NCI-H1436 treated with DMSO at 0.1 percent for 48 hours (cell line): ENCODE measurements at places on chromosomes 12 and 14.

GRCh38 chr14:93430315-93431035 is at the start of gene UNC79:
Gene UNC79 (plus strand): TSS chr14:93430939. CDS start chr14:93431030, 91 bp downstream.
- DNase-seq: no peak

DNA sequence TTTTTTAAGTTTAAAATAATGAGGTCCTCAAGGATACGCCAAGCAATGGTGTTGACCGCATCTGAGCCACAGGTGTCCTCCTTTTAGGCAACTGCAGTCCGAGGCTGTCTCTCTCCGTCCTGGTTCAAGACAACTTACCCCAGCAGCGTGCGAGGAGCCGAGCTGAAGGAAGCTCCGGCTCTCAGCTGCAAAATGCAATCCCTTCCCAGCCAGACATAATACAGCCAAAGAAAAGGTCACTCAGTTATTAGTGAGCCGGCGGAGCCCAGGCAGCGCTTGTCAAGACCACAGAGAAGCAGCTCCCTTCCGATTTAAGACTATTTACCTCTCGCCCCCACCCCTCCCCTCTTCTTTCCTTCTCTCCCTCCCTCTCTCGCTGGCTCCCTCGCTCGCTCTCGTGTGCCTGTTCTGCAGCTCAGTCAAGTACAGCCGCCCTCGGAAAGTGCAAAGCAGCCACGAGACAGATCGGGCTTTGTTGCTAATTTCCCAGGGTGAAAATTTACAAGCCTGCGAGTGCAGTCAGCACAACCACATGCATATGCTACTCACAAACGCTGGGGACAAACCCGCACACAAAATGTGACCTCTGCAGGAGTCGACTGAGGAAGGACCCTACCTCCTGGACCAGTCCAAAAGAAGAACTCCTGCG is 363 bp upstream of the LMO3 start:
- DNase-seq: no peak

DNA sequence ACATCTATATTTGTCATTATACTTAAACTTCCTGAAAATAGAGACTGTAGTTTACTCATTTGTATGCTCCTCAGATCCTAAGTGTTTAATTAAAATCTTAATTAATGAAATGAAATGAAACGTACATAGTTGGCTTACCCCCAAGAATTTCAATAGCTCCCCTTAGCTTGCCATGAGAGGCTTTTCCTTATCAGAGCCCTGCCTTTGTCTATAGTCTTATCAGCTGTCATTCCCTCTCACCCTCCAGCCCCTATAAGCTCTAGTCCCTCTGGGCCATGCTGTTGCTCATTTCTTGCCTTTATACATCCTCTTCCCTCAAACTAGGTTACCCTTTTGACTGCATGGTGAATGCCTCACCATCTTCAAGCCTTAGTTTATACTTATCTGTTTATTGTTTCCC is 1.1 kb upstream of the RTRAF start:
- no peak for DNase-seq

DNA sequence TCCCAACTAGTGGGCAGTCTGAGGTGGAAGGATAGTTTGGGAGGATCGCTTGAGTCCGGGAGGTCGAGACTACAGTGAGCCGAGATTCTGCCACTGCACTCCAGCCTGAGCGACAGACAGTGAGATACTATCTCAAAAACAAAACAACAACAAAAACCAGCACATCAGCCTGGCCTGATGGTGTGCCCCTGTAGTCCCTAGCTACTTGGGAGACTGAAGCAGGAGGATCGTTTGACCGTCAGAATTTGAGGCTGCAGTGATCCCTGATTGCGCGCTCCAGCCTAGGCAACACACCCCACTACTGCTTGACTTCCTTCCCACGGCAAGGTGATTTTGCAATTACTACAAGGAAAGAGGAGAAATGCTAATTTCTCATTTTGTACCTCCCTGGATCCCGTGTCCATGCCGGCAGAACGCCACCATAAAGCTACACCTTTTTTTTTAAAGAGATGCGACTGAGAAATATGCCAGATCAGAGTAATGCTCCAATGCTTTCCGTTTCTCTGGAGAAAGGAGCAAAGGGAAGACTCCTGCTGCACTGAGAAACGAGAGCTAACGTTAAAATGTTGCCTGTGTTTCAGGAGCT is 672 bp upstream of the SCFD1 start:
- DNase-seq: no peak

- no peak for DNase-seq
Measured at GRCh38 chr12:77047341-77048109, 17.8 kb downstream of the E2F7 start.

DNA sequence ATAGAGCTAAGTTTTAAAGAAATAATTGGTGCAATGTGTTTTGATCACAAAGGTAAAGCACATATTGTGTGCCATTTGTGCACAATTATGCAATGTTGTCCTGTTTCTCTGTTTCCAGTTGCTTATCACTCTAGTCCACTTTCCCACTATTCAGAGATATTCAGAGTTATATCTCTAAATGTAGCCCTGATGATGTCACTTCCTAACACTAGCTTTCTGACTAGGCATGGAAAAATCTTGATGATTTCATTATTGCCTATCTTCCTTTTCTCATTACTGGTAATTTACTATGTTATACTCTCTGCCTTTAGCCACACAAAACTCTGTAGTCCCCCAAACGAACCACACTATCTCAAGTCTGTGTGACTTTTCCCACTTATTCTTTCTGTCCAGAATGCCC is 221.2 kb downstream of the TRHDE start:
- DNase-seq: no peak

GRCh38 chr14:59465316-59466135 is at the start of gene GPR135:
Gene GPR135 (minus strand): TSS chr14:59465380. CDS start chr14:59465226, 154 bp downstream.
- DNase-seq: no peak

- DNase-seq: no peak
Measured at GRCh38 chr14:70988452-70988851, 81.2 kb downstream of the PCNX1 start.

DNA sequence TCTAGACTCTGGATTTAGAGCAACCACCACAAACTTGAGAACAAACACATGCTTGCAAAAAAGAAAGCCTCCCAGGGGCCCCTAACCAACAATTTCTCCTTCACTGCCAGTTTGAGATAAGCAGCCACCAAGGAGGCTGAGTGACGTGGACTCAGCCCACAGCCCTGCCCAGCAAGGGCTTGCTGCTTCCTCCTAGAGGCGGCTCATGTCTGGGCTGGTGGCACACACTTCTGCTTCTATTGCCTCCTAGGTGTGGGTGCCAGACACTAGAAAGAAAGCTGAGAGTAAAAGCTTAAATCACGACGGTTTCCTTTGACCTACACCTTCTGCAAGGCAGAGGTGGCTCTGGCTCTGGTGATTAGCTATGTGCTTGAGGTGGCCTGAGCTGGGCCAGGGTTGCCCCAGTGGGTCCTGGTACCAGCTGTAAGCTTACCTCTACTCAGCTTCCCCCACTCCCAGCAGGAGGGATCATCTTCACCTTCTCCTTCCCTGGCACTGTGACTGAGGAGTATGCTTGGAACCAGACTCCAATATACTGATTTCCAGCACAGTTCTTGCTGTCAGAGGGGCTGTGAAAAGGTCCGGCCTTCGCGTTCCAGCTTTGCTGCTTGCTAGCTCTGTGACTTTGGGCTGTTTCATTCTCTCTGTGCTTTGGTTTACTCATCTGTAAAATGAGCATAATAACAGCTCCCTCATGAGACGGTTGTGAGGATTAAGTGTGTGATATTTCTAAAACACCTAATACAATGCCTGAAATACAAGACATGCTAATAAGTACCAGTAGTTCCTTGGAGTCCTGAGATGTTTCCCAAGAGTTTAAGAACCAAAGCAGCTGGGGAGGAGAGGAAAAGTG is 89.7 kb upstream of the PARP11 start:
- no peak for DNase-seq

- DNase-seq: no peak
Measured at GRCh38 chr12:91311081-91311480, 128.5 kb upstream of the DCN start.

DNA sequence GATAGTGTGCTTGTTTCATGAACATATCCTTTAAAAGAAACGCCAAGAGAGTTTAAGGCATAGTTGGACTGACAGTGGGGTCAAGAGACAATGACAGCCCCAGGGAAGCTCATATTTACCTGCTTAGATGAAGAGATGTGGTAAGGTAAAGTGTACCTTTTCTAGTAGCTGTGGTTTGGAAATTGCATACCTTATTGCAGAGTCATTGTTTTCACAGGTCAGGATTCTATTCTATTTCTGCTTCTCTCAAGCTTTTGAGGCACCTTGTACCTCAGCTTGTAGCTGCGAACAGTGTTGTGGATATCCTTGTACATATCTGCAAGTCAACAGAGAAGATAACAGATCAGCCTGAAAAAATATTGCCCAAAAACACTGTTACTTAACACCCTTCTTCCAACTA is 47.7 kb downstream of the ATP6V1D start:
- DNase-seq: no peak

GRCh38 chr12:78156751-78157150 is 326.1 kb downstream of the NAV3 start:
- DNase-seq: no peak

GRCh38 chr12:121775501-121775900 is 18.0 kb downstream of the RHOF start:
- DNase-seq: no peak

GRCh38 chr14:35821564-35822411 is 4.3 kb upstream of the BRMS1L start:
- no peak for DNase-seq

DNA sequence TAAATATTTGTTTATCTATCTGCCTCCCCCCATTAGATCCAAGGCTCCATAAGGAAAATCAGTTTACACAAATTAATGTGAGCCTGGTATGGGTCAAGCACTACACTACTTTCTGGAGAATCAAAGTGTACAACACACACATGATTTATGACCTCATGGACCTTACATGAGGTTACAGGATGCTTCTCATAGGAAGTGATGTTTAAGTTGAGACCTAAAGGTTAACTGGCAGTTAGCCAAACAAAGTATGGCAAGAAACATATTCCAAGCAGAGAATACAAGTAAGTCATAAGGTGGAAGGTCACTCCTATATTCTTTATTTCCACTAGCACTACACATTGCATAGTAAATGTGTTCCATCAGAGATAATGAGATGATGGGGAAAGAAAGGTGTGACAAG is 39.2 kb downstream of the OSBPL8 start:
- DNase-seq: no peak

GRCh38 chr14:37594238-37594970 is 645 bp downstream of the FOXA1 start:
- DNase-seq: peak; percentile 31

DNA sequence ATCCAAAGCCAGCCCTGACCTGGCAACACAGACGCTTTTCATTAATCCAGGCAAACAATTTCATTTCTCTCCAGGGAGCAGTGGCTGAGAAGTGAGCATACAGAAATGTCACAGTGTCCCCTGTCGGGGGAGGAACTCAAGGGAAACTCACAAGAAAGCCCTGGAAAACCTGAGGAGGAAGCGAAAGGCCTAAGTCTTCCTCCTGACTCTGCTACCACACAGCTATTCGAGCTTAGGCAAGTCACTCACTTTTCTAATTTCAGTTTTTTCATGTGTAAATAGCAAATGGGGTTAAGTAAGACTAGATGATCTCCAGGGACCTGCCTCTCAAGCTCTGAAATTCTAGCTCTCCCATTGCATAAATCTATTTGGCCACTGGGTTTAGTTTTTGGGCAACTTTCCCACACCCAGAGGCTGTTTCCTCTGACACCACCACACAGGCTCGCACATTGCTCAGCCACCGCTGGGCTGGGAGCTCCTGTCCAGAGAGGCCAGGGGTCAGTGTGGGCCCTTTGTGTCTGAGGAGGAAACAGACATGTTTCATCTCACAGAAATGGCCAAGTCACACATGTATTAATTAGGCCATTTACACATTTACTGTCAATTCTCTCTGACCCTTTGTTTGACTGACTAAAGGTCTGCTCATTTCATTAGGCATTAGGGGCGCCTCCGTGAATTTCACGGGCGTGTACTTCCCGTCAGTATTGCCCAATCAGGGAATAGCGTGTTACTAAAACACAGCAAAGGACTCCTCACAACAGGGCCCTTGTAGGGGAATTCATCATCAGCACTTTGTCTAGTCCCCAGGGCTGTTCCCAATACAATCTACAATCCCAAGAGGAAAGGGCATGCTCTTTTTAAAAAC is 9.8 kb upstream of the PNMA1 start:
- peak; percentile 9 for DNase-seq

- no peak for DNase-seq
Measured at GRCh38 chr12:2282318-2282717, 229.5 kb downstream of the CACNA1C start.

DNA sequence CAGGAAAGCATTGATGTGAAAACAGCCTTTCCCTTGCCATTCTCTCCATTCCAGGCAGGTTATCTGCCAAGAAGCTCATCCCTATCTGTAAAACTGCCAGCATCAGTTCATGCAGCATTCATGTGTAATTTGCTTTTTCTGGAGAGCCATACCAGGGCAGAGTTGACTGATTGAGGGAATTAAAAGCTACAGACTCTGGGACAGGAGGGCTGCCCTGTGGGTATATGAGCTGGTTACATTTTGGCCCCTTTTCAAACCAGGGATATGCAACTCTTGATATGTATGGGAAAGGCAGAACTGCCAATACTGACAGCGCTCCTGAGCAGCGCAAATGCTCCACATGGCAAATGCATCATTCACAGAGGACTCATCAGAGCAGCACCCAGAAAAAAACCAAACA is 53.7 kb downstream of the SYT1 start:
- no peak for DNase-seq

GRCh38 chr12:89756194-89756584 is 47.6 kb upstream of the ATP2B1 start:
- no peak for DNase-seq

- no peak for DNase-seq
Measured at GRCh38 chr14:66539034-66539433, 31.1 kb downstream of the GPHN start.

- no peak for DNase-seq
Measured at GRCh38 chr14:75232597-75232996, 46.0 kb upstream of the FOS start.
